Smooth muscle cell of the umbilical artery (primary cell): ENCODE measurements at places on chromosomes 16 and 17. TPM values are rescaled to one million over a fixed set of nuclear protein-coding genes. Genes with fewer than 3 reads are reported as not detected.

Gene P2RX5
- 2.5 and 2.7 TPM in 2 replicates for total RNA-seq

Gene IKZF3
- not detected in 2 replicates for total RNA-seq

Gene KRT40
- total RNA-seq, result not detected in 2 replicates

Gene ABCC11
- total RNA-seq, result 0.05 TPM in 1 of 2 replicates, not detected in the other

Gene KCNH4
- not detected in 2 replicates for total RNA-seq

Gene ZSCAN10
- total RNA-seq, result not detected in 2 replicates

Gene ACE
- 0.59 and 1.1 TPM in 2 replicates for total RNA-seq

Gene ACSM3
- total RNA-seq, result 0.28 and 1.2 TPM in 2 replicates

Gene SLC47A2
- not detected in 2 replicates for total RNA-seq
